ENCODE measurements at places on chromosomes 7 and 10. TPM values are rescaled to one million over a fixed set of nuclear protein-coding genes. Genes with fewer than 3 reads are reported as not detected.

Gene PTER
- 15.0 TPM for total RNA-seq

Gene CCSER2
- total RNA-seq, result 81.8 TPM

Gene IL2RA
- total RNA-seq, result 471 TPM

Gene LHFPL3
- total RNA-seq, result not detected

Gene SPAG6
- total RNA-seq, result not detected

Gene POLD2
- 270 TPM for total RNA-seq

Gene CC2D2B
- not detected for total RNA-seq

Gene INA
- 0.10 TPM for total RNA-seq

Gene TMEM270
- total RNA-seq, result not detected

Gene AVPI1
- total RNA-seq, result 1.5 TPM

Gene PON3
- not detected for total RNA-seq

Gene RASA4B
- 17.4 TPM for total RNA-seq

Gene MYPN
- total RNA-seq, result not detected

Gene PRPS1L1
- total RNA-seq, result not detected

Gene DEPP1
- total RNA-seq, result 2.4 TPM

Gene ANKRD30A
- total RNA-seq, result not detected

Gene CALN1
- total RNA-seq, result not detected

Gene AKAP9
- total RNA-seq, result 20.0 TPM

Gene AKR1D1
- total RNA-seq, result not detected

Gene ODAD2
- 0.55 TPM for total RNA-seq

Gene PAPOLB
- not detected for total RNA-seq

Gene LIPM
- total RNA-seq, result not detected

Gene TFEC
- not detected for total RNA-seq

Gene ITPRIP
- total RNA-seq, result 24.5 TPM

Data from activated naive CD4-positive, alpha-beta T cell treated with anti-CD3 and anti-CD28 coated beads for 36 hours (primary cell).